ENCODE measurements at places on chromosomes 12 and 14.

GRCh38 chr12:41942354-41942753 lies 202.3 kb downstream of the GXYLT1 start:
- no peak for DNase-seq

- no peak for DNase-seq
Measured at GRCh38 chr12:8922544-8922943, 8.2 kb downstream of the PHC1 start.

- no peak for DNase-seq
Measured at GRCh38 chr12:1796515-1797010, 23.8 kb upstream of the LRTM2 start.

GRCh38 chr12:1794440-1795090 lies 25.8 kb upstream of the LRTM2 start:
- no peak for DNase-seq

GRCh38 chr14:36807727-36808126 lies 146.1 kb downstream of the PAX9 start:
- DNase-seq, result no peak

- no peak for DNase-seq
Measured at GRCh38 chr14:54102051-54102456, 145.4 kb upstream of the BMP4 start.

DNA sequence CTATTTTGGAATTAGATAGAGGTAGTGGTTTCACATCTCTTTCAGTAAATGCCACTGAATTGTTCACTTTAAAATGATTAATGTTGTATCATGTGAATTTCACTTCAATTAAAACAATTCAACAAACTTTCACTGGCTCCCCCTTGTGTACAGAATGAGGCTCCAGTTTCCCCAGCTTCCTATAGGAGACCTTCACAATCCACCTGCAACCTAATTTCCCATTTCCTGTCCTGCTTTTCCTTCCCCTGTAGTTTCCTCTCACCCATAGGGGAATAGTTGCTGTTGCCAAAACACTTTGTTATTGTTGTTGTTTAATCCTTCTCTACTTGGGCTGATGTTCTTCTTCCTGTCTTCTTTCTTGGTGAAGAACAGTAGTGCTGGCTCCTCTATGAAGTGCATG lies 59.8 kb downstream of the NPAS3 start:
- DNase-seq, result no peak

- no peak for DNase-seq
Measured at GRCh38 chr14:100731011-100731670, 4.4 kb downstream of the DLK1 start.
